ENCODE measurements at places on chromosomes 11 and 22.

- no peak for DNase-seq
Measured at GRCh38 chr11:1546536-1547466, 25.3 kb downstream of the DUSP8 start.

DNA sequence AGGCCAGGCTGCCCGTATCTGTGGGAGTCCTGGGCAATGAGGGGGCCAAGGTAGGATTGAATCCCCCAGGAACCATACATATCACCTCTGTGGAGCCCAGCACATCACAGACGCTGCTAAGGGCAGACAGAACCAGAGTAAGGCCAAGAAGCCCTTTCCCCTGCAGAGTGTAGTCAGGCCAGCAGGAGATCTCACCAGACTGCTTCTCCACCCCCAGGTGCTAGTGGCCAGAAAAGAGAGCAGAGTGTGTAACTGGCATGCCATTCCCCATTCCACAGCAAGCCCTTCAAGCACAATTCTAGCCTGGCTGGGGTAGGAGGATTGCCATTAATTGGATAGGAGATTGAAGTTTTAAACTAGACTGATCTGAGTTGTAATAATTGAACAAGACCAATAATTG, 28.0 kb upstream of the FCHSD2 start:
- peak; percentile 81 for DNase-seq

GRCh38 chr11:9790703-9791102, 126.8 kb downstream of the SWAP70 start:
- no peak for DNase-seq

DNA sequence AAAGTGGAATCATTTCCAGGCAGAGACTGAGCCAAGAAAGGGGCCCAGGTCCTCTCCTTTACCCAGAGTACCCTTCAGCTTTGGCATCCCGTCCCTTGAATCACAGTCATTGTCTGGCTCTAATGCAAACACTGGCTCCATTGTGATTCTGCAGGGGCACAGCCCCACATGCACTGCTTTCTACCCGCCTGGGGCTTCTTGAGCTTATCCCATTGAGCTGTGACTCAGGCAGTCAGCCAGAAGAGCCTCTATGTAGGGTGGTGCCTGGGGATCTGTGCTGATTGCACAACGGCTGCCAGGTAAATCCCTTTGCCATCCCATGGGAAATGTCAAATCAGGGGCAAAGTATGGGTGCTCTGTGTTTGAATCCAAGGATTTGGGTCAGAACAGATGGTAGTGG, 88.9 kb downstream of the RASSF10 start:
- peak; percentile 94 for DNase-seq

- DNase-seq: no peak
Measured at GRCh38 chr22:29692327-29692640, 27.5 kb upstream of the CABP7 start.

DNA sequence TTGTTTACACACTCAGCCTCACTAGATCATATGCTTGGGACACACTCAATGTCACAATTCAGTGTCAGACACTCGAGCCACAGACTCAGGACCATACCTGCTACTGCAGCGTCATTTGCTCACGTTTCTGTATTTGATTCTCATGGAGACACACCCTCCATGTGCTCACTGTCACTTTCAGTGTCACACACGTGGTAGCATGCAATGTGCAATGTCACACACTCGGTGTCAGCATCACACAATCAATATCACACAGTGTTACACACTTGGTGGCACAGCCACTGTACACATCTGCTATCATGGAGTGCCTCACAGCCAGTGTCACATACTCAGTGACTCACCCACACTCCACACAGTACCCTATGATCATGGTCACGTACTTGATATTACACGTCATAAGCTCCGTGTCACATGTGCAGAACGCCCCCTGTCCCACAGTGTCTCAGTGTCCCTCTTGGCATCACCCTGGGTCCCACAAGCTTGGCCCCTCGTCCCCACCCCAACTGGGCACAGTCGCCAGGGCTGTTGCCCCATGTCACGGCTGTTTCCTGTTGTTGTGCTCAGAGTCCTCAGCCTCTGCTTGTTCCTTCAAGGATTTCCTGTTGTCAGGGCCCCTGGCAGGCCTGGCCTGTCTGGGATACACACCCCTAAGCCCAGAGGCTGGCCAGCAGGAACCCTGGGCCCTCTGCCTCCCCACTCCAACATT, 49.6 kb downstream of the PDE2A start:
- DNase-seq: no peak

DNA sequence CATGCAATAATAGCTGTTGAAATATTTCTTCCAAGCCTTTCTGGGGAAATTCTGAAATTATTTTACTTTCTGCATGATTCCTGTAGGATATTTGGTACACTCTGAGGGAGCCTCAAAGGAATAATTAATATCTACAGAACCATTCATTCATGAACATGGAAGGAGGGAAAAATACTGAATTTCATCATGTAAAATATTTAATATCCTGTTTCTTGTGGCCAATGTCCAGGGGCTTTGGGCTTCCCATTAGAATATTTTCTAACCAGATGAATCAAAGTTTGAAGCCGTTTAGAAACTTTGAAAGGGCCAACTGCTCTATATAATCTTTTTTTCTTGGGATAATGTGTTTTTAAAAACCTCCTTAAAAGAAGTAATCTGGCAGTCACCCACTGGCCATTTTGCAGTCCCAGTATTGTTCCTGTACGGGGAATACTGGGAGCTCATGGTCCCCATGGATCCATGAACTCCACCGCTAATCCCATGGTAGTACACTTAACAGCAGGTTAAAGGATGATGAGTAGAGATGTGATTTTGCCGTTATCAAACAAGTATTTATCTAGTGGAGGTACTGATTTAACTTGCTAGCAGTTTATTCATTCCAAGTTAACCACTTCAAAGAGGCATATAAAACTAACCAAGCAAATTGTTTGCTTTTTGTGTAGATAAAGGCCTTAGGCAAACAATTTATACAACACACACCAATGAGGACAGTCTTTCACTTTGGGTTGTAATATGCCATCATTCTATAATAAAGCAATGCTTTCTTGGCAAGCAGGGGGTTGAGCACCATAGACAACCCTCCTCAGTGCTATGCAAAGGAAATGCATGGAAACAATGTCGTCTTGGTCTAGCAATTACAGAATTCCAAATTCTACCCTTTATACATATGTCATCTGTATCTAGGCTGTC, 34.5 kb upstream of the BLID start:
- no peak for DNase-seq

DNA sequence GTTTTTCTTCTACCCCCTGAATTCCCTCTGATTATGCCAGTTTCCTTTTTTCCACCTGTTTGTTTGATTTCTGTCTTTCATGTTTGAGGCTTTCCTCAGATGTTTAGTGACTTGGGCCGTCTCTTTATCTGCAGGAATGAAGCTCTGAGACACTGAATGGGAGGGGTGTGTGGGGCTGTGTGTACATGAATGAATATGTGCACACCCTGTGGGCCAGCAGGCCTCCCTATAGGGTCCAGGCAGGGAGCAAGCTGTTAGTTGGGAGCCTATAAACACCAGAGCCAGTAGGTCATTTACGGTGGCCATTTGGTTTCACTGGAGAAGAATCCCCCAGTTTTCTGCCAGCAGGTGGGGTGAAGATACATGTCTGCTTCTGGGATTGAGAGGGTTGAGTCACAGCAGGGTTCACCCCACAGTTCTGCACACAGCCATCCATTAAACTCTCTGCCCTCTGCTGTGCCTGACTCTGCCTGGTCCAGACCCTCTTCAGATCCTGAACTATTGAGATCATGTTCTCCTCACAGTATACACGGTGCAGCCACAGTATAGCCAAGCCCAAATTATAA, 34.8 kb downstream of the BARX2 start:
- DNase-seq: no peak

DNA sequence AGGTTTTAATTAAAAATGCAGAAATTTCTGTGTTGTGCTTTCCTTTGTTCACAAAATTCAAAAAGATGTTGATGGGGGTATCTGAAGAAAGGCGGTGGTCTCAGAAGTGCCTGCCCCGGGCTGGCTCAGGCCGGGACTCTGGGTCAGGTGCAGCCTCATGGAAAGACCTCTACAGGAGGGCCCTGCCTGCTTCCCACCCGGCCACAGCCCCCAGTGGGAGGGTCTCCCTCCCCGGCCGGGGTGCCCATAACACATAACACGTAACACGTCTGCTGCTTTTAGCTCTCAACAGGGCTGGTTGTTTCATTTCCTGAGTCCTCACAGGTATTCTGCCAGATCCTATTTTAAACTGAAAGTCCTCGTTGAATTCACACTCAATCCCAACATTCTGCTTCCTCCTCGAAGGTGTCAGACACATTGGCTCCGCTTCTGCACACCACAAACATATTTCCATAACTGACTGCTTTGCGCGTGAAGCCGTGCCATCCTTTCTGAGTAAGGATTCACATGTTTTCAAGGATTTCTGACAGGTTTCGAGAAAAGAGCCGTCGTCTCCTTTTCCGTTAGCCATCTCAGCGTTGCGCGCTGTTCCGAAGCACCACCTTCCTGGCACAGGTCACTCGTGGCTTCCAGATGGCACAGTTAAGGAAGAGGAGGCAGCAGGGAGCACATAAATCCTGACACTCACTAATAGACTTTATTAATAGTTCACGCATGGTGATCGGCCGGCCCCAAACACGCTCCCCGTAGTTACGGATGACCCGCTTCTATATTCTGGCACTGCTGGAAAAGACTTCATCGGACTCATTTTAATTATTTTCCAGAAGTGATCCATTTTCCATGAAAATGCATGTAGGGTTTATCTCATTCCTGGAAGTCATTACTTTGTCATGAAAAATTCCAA, 569.3 kb downstream of the BRD1 start:
- peak; percentile 14 for DNase-seq

- no peak for DNase-seq
Measured at GRCh38 chr11:72739240-72740059, 12.8 kb downstream of the ARAP1 start.

- no peak for DNase-seq
Measured at GRCh38 chr11:20049231-20049630, 111.0 kb downstream of the DBX1 start.

DNA sequence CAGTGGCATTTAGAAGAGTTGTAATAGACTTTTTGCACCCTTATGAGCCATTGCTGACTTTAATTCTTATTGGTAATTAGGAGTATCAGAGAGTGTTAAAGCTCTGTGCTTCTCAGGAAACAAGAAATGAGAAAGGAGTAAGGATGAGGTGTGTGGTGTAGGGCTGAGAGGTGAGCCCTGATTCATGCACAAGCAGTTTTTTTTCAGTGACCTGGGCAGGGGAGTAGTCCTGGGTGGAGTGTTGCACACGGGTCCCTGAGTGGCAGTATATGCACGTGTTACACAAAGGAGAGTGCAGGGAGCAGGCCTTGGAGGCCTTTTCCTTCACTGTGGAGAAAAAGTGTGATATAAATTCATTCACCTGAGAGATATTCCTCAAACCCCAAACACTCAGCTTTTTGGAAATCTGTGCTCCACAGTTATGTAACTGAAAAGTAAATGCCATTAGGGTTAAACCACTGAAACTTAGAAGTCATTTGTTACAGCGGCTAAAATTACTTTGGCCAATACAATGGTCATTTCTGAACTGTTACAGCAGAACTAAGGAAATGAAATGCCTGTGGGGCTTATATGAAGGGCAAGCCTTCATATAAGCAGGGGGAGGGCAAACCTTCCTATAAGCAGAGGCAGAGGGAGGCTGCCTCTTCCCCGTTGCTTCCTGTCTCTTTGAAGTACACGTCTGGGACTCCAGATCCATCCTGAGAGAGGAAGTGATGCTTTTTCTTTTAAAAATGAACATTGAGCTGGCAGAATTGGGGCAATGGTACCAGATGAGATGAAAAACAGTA, 62.6 kb upstream of the OLFML1 start:
- DNase-seq: no peak

GRCh38 chr11:86314636-86315035, 12.6 kb downstream of the HIKESHI start:
- no peak for DNase-seq

DNA sequence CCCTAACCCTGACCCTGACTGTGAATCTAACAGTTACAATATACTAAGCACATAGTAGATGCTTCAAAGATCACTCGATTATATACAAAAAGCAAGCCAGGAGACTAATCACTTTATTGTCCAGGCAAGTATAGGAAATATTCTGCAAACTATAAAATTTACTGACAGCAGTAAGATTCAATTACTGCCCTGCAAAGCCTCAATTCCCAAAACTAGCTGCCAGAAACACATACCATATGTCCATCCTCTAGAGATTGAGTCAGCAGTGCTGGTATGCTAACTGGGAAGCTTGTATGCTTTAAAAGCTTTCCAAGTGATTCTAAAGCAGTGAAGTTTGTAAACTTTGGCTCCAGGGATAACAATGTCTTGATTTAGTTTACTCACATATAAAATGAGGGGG, 26.1 kb downstream of the CSTF3 start:
- DNase-seq: no peak

GRCh38 chr11:69309631-69310280, 15.8 kb downstream of the MYEOV start:
- no peak for DNase-seq

- no peak for DNase-seq
Measured at GRCh38 chr11:79431535-79431934, 9.3 kb downstream of the TENM4 start.

DNA sequence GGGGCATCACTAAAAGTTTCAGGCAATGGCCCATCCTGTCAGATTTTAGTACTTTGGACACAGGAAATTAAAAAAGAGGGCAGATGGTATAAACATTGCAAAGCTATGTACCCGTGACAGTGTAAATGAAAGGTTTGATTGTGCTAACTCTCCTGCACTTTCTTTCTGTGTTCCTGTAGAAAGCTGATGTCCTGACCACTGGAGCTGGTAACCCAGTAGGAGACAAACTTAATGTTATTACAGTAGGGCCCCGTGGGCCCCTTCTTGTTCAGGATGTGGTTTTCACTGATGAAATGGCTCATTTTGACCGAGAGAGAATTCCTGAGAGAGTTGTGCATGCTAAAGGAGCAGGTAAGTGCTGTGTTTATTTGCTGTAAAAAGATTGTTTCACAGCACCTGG, 10.3 kb downstream of the CAT start:
- DNase-seq: no peak

- no peak for DNase-seq
Measured at GRCh38 chr11:81995889-81996288, 737.8 kb downstream of the FAM181B start.

DNA sequence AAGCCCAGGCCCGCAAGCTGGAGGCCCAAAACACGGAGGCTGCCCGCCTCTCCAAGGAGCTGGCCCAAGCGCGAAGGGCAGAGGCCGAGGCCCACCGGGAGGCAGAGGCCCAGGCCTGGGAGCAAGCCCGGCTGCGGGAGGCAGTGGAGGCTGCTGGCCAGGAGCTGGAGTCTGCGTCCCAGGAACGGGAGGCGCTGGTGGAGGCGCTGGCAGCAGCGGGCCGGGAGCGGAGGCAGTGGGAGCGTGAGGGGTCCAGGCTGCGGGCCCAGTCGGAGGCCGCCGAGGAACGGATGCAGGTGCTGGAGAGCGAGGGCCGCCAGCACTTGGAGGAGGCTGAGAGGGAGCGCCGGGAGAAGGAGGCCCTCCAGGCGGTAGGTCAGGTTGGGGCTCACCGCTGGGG, 4.8 kb downstream of the CCDC88B start:
- DNase-seq: peak; percentile 47

DNA sequence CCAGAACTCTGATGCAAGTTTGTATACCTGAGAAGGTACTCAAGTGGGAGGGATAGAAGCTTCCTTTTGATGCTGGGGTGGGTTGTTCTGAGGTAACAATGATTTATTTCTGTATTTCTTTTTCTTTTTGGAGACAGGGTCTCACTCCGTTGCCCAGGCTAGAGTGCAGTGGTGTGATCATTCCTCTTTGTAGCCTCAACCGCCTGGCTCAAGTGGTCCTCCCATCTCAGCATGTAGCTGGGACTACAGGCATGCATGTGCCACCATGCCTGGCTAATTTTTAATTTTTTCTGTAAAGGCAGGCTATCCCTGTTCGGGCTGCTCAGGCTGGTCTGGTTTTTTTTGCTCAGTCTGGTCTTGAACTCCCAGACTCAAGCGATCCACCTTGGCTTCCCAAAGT, 7.9 kb downstream of the KDM2A start:
- DNase-seq: no peak

GRCh38 chr11:61814247-61814957, 2.4 kb downstream of the FADS1 start:
- peak; percentile 71 for DNase-seq
